Skeletal muscle cell (primary cell): ENCODE measurements at places on chromosomes 2 and 18.

DNA sequence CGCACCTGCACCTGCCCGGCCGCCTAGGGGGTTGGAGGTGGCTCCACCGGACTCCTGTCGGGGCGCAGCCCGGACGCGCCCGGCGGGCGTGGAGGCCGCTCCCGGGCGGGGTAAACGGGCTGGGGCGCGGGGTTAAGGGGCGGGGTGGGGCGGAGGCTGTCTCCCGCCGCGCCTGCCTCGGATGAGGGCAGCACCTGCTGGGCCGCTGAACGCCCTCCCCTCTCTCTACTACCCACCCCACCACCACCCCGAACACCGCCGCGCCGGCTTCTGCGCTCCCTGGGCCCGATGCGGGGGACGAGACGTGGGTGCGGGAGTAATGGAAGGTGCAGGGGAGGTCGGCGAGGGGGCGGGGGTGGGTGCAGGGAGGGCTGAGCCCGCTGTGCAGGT lies 224.8 kb upstream of the ID2 start:
- no peak for DNase-seq

GRCh38 chr18:26546170-26546874 lies 2.0 kb downstream of the KCTD1 start:
- DNase-seq = no peak

DNA sequence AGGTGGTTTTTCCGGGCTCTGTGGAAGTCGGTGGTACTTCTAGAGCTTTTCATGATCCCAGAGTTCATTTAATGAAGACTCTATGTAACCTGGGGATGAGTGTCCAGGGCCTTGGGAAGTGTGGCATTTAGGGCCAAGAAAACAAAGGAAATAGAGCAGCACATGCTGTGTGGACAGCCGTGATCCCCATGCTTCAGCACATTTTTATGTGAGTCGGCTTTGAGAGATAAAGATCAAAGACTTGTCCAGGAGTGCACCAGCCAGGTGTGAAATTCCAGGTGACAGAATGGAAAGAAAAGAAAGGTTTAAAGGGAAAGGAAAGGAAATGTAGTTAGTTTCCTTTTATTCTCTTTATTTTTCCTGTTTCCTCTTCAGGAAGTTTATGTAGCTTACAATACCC lies 258.0 kb upstream of the NRP2 start:
- DNase-seq = no peak

DNA sequence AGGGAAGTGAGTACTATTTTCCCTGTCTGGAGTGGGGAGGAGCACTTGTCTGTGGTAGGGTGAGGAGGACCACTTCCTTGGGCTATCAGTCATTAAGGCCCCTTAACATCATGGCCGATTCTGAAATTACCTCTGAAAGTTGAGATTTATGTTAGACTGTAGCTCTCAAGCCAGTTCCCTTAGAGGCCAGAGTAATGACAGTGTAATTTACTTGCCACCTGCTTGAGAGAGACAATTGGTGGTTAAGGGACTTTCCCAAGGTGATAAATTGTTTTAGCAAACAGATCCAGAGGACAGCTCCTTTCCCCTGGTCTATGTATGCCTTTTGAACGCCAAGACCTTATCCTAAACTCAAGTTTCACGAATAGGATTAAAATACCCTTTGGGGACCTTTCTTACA lies 56.1 kb downstream of the NEDD4L start:
- no peak for DNase-seq

- no peak for DNase-seq
Measured at GRCh38 chr2:28086611-28087010, 196.1 kb downstream of the BABAM2 start.

- no peak for DNase-seq
Measured at GRCh38 chr2:60745330-60745729, 10.7 kb upstream of the PAPOLG start.

- DNase-seq = no peak
Measured at GRCh38 chr2:18503376-18504228, 56.9 kb downstream of the RDH14 start.
